ENCODE measurements at places on chromosomes 7 and 10.

DNA sequence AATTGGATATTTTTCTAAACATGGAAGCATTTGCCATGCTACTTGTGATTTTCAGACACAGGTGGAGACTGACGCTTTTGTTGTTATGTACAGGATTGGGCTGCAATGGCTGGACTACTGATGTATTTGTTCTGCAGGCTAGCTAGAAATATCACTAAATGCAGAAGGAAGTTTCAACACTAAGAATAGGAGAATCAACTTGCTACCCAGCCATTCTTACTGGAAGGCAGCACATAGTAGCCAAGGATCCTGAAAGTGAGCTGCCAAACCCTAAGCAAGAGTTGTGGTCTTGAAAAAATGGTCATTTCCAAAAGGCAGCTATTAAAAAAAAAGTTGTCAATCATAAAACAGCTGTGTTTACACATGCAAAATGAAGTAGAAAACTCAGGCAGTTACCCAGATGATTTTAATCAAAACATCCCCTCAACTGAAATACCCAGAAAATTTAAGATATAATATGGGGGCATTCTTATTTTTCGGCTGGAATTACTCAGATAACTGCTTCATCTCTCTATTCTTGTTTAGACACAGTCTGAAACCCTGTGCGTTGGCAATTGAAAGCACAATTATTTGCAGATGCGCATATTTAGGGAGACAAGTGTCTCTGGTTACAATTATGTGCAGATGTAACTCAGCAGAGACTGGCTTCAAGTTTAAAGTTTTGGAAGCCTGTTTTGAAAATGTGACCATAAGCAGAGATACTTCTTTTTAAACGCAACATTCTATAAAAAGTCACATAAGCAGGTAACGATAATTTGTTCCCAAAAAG is 31.2 kb downstream of the GFRA1 start:
- no peak for DNase-seq

DNA sequence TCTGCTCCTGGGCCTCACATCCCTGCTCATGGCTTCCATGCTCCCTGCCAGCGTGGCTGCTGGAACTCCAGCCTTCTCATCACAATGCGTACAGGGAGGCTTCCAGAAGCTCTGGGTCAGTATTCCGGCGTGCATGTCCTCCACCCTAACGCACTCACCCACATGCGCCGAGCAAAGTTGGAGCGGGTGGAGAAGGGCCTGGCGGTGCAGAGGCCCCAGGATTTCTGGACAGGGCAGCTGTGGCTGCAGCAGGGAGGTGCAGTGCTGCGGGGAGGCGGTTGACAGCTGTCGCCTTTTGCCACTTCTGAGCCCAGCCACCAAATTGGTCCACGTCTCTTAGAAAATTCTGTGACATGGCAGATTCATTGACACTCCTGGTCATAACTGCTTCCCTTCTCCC is 33.6 kb upstream of the FAM20C start:
- no peak for DNase-seq

GRCh38 chr7:8515640-8516185 is 82.3 kb downstream of the NXPH1 start:
- no peak for DNase-seq

DNA sequence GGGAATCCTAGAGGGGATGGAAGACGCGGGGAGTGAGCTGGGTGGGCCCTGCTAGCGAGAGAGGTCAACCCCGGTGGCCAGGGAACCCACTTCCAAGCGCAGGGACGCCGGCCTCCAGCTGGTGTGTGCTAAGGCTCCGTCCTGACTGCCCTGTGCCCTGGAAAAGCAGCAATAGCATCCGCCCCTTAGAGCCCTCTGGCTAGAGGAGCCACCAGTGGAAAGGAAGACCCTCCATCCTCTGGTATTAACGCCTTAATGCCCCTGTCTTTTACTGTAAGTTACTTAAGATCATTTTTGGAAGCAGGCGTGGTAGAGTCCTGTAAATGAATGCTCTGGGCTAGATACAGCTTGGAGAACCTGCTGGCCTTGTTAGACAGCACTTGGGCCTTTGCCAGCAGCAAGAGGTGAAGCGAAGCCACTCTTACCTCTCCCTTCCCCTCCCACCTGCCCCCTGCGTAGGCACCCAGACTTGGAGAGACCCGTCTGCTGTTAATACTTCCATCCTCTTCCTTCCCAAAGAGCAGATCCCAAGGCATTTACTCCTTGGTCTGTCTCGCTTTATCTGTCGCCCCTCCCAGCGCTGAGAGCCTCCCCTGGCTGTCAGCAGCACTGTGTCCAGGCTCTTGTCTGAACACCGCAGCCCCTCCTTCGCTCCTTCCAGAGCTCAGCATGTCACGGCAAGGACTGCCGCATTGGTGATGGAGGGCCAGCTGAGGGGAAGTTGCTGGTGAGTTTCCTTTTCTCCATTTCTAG is 4.6 kb downstream of the REPIN1 start:
- DNase-seq, result no peak

GRCh38 chr10:48418189-48418788 is 111.8 kb downstream of the MAPK8 start:
- no peak for DNase-seq

- DNase-seq, result peak; percentile 43
Observed at GRCh38 chr10:80260295-80261243, 28.9 kb downstream of the MAT1A start.
